ENCODE measurements at places on chromosomes 12 and 14. TPM values are rescaled to one million over a fixed set of nuclear protein-coding genes. Genes with fewer than 3 reads are reported as not detected.

- no peak for DNase-seq
These were observed 70.8 kb downstream of the SCN8A start for GRCh38 chr12:51661836-51662235.

DNA sequence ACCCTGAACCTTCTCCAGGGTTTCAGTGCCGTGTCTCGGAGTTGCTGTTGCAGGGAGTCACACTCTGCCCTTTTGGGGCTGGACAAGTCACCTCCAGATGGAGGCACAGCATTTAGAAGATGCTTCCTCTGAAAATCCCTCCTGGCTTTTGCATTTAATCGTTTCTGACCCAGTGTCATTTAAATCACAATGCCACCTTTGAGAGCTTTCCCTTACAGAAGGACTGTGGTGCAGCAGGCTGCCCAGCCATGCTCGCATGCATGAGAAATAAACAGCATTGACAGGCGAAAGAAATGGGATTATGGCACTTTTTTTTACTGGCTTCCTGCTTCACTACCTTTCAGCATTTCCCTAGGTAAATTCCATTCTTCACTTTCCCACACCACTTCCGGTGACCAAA lies 113.4 kb upstream of the DYRK2 start:
- no peak for DNase-seq

DNA sequence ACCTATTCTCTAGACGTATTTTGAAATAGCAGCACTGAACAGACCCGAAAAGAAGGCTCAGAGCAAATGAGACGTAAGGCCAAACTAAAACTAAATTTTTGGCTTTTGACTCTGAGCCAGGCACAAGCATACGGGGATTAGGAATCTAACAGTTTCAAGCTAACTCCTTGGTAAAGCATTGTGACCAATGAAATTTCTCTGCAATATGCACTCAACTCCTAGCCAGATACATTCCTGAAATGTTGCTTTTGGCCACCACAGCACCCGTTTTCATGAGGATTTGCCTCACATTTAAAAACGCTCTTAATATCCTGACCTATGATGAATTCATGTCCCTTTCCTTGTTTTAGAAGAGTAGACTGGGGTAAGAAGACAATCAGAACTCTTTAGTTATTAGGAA lies 53.1 kb upstream of the NPFF start:
- no peak for DNase-seq

DNA sequence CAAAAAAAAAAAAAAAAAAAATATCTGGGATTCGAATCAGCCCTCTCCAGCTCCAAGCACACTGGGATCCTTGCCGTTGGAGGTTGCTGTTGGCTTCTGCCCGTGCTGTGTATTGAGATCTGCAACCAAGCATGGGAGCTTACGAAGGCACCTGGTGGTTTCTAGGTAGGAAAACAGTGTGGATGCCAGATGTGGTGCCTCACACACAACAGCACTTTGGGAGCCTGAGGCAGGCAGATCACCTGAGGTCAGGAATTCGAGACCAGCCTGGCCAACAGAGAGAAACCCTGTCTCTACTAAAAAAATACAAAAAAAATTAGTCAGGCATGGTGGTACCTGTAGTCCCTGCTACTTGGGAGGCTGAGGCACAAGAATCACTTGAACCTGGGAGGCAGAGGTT lies 47.4 kb downstream of the ATF7 start:
- no peak for DNase-seq

GRCh38 chr14:26930576-26930975 lies 332.7 kb upstream of the NOVA1 start:
- no peak for DNase-seq

- DNase-seq: no peak
These were observed 198.6 kb upstream of the DIO3 start for GRCh38 chr14:101362529-101363260.

- peak; percentile 6 for DNase-seq
These were observed 19.5 kb upstream of the CRACR2A start for GRCh38 chr12:3772380-3772779.

- DNase-seq: no peak
These were observed 129.7 kb downstream of the GLT1D1 start for GRCh38 chr12:128982933-128983332.

- no peak for DNase-seq
These were observed 8.6 kb downstream of the CCDC60 start for GRCh38 chr12:119343130-119343529.

DNA sequence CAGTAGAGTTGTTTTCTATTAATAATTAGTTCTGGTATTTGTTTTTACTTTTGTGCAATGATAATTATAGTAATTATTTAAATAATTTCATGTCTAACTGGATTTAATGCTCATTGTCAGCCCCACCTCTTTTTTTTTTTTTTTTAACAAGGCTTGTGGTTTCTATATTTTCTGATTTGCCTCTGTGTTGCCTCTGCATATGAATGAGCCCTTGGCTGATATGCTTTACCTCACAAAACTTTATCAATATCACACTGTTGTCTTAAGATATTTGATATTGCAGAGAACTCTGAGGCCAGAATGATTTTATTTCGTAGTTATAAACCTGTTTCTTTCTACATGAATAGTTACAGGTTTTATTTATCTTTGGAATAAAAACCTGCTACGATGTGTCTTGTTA lies 116.2 kb upstream of the ATP2B1 start:
- DNase-seq: no peak

DNA sequence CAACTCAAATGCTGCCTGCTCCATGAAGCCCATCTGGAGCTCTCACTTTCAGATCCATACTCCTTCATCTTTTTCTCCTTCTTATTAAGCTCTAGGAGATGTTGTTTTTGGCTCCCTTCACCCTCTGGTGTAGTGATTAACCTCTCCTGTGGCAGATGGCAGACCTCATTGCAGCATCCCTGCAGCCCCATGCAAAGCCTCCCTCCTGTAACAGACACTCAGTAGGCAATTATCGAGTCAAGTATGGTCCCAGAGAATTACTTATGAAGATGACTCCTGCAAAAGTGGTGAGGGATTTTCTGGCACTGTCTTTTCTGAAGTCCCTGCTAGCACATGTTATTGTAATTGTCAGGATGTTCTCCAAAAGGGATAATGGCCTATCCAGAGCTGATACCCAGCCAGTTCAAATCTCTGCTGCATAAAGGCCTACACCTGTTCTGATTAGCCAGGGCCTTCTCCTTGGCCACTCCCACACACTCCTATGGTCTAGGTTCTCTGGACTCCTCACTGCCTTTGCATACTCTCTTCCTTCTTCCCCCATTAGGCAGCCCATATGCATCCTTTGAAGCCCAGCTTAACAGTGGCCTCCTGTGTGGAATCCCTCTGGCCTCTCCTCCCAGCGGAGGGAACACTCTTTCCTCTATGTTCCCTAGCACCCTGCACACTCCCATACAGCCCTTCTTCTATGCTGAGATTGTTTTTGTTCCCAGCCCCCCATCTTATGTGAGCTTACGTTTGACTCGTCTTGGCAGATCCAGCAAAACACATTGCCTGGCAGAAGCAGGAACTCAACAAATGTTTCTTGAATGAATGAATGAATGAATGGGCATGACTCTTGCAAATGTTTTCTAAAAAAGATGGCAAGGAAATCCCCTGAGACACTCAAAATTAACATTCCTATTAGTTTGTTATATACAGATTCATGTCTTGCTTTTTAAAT lies 43.9 kb upstream of the MDM1 start:
- DNase-seq: no peak

DNA sequence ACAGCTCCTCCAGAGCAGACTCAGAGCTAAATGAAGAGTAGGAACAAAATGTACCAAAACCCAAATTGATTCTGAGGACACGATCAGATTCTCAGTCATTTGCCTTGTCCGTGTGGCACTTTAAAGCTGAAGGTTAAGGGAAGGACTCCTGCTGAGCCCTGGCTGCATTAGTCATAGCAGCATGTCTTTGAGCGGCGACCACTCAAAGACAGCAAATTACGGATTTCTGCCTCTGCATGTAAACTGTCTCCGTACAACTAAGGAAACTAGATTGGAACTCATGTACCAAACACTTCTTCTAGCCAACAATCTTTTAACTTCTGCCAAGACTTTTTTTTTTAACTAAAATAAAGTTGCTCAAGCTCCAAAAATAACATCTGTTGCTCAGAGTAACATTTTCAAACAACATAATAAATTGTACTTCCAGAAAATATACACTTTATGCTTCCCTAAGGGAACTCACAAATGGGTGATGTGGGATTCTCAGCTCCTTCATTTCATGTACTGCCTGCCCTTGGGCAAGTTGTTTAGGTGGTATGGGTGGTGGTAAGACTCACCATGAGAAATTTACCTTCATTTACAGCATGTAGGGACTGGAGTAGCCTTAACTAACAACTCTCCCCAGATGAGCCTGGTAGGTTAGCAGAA lies 56.1 kb downstream of the RERG start:
- peak; percentile 77 for DNase-seq

GRCh38 chr12:30108666-30109065 lies 324.9 kb upstream of the TMTC1 start:
- DNase-seq: no peak

KRT74 gene
- total RNA-seq: not detected

EIF2B1 gene
- total RNA-seq: 36.6 TPM

GCH1 gene
- total RNA-seq: 19.2 TPM

ASB2 gene
- total RNA-seq: 3.7 TPM

A2M gene
- total RNA-seq: 2,674 TPM

MGP gene
- total RNA-seq: 175 TPM
